ENCODE measurements at places on chromosomes 7 and 10.

DNA sequence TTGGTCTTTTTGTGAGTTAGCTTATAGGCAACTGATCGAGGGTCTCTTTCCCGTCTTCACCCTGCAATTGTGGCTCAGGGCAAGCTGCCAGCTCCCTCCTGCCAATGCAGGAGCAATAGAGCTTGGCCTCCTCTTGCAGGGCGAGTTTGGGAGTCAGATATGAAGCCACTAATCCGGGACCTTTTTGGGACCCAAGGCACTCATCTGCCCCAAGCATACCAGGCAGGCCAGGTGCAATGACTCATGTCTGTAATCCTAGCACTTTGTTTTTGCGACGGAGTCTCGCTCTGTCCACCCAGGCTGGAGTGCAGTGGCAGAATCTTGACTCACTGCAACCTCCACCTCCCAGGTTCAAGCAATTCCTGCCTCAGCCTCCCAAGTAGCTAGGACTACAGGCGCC, 21.1 kb downstream of the LIMK1 start:
- no peak for DNase-seq

GRCh38 chr7:887488-887820, 11.1 kb downstream of the GET4 start:
- DNase-seq: no peak

DNA sequence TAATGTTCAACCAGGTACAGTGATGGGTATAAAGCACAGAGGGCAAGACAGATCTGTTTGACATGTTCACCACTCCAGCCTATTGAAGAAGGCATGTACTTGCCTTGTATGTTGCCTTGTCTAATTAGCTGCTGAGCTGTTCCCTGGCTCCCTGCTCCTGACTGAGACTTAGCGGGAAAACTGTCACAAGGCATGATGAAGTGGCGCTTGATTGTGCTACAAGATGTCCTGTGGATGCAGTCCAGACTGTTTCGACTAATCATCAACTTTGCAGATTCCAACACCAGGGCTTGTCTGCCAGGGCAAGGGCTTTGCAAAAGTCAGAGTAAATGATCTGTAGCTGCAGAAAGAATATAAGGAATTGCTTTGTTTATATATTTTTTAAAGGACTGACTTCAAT, 136.2 kb upstream of the NRBF2 start:
- DNase-seq: no peak

DNA sequence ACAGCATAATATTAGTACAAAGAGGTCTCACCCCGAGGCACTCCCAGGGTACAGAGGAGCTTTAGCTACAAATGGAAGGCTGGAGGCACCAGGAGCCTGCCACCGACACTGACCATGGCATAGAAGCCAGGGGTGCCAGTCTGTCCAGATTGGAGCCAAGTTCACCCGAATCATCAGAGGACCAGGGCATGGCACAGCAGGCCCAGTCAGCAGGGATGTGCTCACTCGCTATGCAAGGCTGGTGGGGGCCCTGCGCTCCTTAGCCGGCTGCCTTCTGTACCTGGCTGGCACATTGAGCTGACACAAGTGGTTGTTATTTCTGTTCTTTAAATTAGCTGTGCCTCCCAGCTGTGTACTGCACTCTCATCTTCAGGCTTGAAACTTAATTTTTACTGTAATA, 149.3 kb downstream of the TCERG1L start:
- no peak for DNase-seq

GRCh38 chr10:4086131-4086898, 301.3 kb upstream of the KLF6 start:
- no peak for DNase-seq

DNA sequence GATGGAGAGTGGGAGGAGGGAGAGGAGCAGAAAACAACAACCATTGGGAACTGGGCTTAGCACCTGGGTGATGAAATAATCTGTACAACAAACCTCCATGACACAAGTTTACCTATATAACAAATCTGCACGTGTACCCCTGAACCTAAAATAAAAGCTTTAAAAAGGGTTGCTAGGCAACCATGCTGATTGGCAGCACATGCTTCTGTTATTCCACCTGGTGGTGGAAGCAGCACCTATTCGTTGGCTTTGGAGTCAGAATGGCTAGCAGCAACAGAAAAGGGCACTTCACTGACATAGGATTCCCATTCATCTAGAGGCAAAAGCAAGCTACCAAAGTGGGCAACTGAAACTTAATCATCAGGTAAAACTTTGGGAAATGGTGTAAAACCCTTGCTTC, 57.1 kb downstream of the RELN start:
- no peak for DNase-seq

DNA sequence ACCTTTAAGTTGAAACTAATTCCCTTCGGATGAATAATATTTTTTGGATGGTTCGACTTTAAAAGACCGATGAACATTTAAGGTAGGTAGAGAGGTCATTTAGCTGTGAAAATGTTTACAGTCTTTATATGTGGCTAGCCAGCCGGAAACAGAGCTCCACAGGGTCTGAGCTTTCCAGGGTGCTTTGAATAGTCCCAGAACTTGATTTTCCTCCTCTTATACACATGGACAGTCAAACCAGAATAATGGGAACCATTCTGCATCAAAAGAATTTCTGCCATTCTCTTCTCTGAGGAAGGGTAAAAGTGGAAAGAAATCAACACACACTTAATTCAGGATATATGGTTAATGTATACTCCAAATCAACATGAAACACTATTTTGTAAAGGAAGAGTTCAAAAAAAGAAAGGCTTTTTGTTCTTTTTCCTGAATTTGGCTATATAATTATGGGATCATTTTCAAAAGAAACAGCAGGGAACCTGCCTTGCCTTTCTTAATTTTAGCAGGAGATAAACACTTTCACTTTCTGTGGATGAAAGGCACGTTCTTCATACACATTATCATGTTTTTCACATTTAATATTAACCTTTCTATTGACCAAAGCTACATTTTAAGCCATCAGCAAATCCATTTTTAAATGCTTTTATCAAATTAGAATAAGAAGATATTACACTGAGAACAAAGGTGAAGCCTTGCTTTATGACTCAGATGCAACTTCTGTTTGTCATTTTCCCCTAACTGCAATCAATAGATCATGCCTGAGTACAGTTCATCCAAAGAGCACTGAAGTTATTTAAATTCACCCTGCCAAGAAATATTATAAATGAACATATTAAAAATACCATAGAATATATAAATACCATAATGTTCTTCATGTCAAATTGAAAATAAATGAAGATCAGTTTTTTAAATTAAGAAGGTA, 307.3 kb downstream of the THSD7A start:
- DNase-seq: no peak

- peak; percentile 43 for DNase-seq
Measured at GRCh38 chr10:46268076-46268881, 18.5 kb upstream of the ANTXRL start.
